Colonic mucosa (tissue), 4 donors: ENCODE measurements at places on chromosomes 2 and 18. TPM values are rescaled to one million over a fixed set of nuclear protein-coding genes. Genes with fewer than 3 reads are reported as not detected.

The ANTXR1 gene
- total RNA-seq = 17.0 TPM

The G6PC2 gene
- total RNA-seq = not detected

The COLEC11 gene
- total RNA-seq = 0.47 TPM

The SCN9A gene
- total RNA-seq = 12.0 TPM

The FBXO48 gene
- total RNA-seq = 2.3 TPM

The KIAA2012 gene
- total RNA-seq = not detected

The RTKN gene
- 89.9 TPM for total RNA-seq

The COL6A3 gene
- 28.4 TPM for total RNA-seq

The ACADL gene
- total RNA-seq = not detected

The PTPRM gene
- 13.9 TPM for total RNA-seq

The SIX3 gene
- not detected for total RNA-seq

The TSPYL6 gene
- total RNA-seq = not detected

The IL1RN gene
- 1.5 TPM for total RNA-seq

The HOXD3 gene
- total RNA-seq = 3.2 TPM

The C2orf66 gene
- 0.19 TPM for total RNA-seq

The CCDC121 gene
- total RNA-seq = 2.8 TPM

The SPC25 gene
- total RNA-seq = 16.0 TPM

The SFT2D3 gene
- total RNA-seq = 6.0 TPM

The SNTG2 gene
- 1.0 TPM for total RNA-seq

The RGPD3 gene
- total RNA-seq = 0.05 TPM

The NTSR2 gene
- total RNA-seq = not detected
